AG10803 (cell line): ENCODE measurements at places on chromosomes 4 and X.

DNA sequence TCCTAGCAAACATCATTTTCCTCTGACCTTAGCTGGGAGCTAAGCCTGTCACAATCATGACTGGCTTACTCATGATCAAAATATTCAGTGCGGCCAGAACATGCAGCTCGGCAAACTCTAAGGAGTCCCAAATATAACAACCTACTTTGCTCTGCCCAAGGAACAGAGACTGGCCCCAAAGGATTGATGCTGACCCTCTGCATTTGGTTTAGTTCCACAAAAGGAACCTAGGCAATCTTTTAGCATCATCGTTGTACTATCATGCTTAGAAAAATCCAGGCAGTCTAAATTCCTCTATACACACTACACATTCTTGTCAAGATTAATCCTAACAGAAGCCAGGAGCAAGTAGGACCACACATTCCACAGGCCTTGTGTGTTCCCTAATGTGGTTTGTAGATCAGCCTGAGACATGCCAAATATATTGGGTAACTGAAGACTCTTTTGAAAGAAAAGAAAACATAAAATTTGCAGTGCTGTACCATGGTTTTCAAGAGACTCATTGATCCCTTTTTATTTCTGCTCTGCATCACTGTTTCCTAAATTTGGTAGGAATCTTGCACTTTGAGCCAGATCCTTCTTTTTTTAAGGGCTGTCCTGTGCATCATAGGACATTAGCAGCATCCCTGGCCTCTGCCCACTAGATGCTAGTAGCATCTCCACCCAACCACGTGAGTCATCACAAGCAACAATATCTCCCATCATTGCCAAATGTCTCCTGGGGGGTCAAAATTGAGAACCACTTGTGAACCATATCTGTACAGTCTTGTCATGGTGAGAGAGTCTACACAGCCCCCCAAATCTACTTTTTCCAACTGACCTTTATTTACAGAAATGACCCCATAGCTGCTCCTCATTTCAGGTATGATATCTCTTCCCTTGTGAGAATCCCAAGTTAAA, 17.6 kb upstream of the CC2D2A start:
- peak; percentile 97 for DNase-seq

DNA sequence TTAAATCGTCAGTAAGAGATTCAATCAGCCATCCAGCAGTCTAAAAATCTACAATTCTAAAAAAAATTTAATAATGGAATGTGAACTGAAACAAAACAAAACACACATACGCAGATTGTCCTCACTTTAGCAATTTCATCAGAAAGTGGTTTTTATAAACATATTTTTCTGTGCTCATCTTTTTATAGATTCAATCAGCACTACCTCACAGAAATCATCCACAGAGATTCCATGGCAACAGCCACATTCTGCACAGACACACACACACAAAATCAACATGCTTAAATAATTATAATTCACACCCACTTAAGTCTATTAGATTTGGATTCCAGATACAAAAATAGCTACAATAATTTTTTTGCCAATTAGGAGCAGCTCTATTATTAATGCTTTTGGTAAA, 149.0 kb upstream of the KCNIP4 start:
- no peak for DNase-seq

DNA sequence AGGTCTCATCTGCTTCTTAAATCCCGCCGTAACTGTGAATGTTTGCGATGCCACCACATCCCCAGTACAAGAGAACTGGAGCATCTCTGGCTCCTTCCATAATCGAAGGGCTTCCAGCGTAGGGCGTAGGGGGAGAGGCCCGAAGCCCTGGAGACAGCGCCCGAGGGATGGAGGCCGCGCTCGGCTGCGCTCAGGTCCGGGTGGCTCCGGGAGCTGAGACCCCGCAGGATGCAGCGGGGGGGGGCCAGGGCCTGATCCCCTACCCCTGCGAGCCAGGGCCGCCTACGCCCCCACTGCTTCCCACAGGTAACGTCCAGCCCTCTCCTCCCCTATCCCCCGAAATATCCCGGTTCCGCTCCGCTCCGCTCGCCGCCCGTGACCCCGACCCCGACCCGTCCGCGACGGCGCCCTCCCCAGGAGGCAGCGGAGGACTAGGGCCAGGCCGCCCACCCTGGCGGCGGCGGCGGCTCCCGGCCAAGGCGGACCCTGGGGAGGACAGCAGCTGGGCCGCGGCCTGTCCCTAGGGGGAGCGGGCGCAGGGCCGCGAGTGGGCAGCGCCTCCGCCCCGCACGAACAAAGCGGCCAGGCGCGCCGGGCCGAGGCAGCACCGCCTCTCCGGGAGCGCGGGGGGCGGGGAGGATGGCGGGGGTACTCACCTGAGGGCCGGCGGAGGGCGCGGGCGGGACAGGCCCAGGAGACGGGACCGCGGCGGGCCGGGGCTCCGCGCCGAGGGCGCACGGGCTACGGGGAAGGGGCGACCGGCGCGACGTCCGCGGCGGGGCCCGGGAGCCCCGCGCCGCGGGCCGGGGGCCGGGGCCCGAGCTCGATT, 723 bp downstream of the WDFY3 start:
- peak; percentile 38 for DNase-seq

DNA sequence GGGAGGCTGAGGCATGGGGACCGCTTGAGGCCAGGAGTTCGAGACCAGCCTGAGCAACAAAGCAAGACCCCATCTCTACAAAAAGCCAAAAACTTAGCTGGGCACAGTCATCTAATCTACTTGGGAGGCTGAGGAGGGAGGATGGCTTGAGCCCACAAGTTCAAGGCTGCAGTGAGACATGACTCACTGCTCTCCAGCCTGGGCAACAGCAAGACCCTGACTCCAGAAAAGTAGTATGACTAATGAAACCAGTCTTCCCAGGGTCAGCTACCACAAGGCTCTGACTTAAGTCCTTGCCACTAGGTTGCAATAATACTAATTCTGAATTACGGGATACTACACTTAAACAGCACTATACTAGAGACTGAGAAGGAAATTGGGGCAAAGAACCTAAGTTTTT, 33.1 kb downstream of the ERVMER34-1 start:
- DNase-seq: no peak

- no peak for DNase-seq
Measured at GRCh38 chrX:23795221-23795620, 12.2 kb downstream of the SAT1 start.

- DNase-seq: no peak
Measured at GRCh38 chrX:39988496-39988895, 109.3 kb downstream of the BCOR start.

DNA sequence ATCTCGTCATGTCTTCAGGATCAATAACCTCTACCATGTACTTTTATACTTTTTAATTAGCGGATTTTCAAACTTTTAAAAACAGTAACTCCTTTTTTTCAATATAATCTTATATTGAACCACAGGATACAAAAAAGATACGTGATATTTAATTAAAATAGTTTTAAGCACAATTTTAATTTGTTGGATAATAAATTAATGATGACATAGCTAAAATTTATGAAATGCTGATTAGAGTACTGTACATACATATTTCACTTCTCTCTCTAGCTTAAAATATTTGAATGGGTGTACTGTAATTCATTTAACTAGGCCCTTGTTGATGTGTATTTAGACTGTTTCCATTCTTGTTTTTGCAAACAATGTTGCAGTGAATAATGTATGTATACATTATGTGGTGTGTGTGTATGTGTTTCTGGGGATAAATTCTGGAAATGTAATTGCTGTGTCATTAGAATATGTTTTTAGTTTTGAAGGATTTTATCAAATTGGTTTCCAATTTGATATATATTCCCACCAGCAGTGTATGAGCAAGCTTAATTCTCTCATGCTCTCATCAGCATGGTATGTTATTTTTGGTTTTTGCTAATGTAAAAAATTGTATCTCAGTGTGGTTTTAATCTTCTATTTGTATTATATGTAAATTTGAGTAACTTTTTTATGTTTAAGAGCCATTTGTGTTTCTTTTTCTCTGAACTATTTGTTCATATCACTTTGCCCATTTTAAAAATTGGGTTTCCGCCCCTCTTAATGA, 66.4 kb downstream of the CDKL5 start:
- no peak for DNase-seq

- no peak for DNase-seq
Measured at GRCh38 chr4:183297675-183298074, 22.4 kb downstream of the CLDN22 start.

DNA sequence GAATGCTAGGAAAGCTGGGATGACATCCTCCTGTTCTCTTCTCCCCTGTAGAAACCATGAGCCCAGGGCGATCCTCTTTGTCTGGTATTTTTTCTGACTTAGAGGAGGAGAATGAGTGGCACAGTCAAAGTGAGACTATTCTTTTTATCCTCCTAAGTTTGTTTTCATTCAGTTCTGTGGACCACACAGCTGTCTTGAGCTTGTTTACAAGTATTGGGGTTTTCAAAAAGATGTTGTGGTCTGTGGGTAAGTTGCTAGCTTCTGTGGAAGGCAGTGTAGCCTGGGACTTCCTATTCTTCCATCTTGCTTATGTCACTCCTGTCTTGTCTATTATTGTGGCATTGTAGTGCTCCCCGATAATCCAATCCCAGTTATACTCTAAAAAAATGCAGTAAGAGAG, 223.0 kb downstream of the PAPSS1 start:
- peak; percentile 9 for DNase-seq

DNA sequence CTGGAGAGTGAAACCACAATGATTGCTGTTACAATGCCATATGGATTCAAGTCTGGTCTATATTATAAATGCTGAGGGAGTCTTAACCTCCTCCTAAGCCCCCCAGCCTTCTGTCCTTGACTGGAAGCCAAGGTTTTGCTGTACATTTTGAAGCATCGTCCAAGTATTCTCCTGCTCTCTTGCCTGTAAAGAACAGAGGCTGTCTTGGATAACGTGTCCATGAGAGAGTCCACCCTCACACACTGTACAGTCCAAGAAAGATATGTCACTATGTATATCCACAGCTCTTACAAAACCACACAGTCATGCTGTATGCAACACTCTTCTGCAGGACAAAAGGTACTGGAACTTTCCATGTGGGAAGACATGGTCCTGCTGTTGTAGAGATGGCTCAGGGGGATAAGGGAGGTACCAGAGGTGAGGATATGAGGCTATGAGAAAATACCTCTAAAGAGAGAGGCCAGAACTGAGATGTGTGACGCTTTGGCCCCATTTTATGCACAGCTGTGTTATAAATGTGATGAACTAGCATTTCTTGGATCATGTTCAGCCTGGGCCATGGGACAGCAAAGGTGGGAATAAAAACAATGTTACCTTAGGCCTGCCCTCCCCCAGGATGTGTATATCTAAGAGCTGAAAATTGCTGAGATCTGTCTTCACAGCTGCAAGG, 678.6 kb downstream of the IQCM start:
- peak; percentile 6 for DNase-seq

DNA sequence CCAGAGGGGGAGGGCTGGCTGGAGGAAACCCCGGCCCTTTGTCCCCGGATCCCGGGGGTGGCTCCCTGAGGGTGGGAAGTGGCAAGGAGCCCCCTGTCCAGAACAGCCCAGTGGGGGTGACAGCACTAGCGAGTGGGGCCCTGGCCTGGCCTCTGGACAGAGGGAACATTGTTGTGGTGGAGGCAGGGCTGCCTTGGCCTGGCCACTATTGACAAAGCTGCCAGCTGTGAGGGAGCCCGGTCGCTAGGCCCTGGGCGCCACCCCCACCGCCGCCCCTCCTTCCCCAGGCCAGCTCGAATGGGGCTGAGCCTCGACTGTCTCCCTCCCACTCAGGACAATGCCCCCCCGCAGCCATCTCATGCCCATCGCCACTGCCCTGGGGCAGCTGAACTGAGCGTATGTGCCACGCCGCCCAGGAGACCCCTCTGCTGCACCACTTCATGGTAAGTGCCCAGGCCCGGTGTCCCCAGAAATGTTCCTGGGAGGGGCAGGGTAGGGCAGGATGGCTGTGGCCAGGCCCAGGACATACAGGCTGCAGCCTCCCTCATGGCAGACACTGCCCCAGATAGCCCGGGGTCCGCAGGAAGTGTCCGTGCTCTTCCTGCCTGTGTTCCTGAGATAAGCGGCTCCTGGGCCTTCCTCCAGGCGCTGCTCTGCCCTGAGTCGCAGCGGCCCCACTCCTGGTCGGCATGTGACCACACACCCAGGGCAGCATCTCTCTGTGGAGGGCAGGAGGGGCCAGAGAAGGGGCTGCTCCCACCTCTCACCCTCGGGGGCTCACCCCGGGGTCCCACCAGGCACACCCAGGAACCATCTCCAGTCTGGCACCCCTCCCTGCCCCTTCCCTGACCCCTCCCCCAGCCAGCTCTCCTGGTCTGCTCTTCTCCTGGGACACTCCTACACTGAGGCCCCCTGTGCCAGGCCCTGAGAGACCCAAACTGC, 1.4 kb downstream of the PLXNB3 start:
- DNase-seq: no peak

DNA sequence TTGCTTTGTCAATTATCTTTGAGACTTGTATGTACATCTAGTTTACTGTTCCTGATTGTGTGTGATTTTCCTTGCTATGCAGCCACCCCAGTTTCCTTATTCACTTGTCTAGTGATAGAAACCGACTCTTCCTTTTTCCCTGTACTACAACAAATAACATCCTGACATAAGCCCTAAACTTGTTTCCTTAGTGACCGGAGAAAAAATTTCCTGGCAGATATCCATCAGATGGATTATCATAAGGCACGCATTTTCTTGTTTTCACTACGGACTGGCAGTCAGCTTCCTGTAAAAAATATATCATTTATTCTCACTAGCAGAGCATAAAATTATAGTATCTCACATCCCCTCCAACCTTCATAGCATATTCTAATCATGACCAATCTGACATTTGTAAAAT, 410.7 kb downstream of the CENPC start:
- no peak for DNase-seq

- DNase-seq: peak; percentile 6
Measured at GRCh38 chr4:151260526-151260925, 16.4 kb upstream of the PRSS48 start.

DNA sequence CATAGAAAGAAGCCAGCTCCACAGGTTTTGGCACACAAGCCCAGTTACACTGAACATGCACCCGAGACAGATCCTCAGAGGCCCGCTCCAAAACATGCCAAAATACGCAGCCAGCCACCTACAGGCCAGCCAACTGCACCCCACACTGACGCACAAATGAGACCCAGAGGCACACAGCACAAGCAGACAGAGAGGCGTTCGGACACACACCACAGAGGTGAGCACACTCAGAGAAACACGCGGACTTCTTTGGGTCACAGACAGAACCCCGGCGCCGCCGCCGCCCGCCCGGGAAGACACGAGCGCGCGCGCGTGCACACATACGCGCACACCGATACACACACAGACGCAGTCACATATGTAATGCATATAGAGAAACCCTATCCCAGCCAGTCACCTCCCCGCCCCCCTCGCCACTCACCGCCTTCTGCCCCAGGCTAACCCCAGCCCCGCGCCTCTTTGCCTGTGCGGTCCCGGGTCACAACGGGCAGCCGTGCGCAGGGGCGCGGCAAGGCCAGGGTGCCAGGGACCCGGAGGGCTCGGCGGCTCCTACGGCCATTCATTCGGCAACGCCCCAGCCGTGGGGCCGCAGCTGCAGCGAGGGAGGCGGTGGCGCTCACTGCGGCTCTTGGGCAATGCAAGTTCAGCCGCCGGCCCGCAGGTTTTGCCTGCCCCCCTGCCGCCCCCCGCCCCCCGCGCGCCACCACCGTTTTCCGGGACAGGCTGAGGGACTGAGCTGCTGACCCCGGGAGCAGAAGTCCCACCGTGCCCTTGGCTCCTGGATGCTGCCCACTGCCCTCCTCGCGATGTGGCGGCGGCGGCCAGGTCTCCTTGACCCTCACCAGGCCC, 553 bp downstream of the SEPTIN6 start:
- peak; percentile 34 for DNase-seq

- DNase-seq: no peak
Measured at GRCh38 chrX:30010471-30010870, 204.9 kb upstream of the MAGEB2 start.
